ENCODE measurements at places on chromosomes 11 and 22. TPM values are rescaled to one million over a fixed set of nuclear protein-coding genes. Genes with fewer than 3 reads are reported as not detected.
A peak's percentile ranks its signal among the peaks of the same experiment; 100 is the strongest.

GRCh38 chr11:112961146-112961668 is at the start of gene NCAM1:
Gene NCAM1 (plus strand): TSS chr11:112961420.
- H3K27ac ChIP-seq = no peak within 1 kb of the TSS
- no peaks in the 10 kb centered on the region for H3K36me3 ChIP-seq
- H3K27me3 ChIP-seq = peaks cover 8% of the 10 kb centered on the region

- H3K27me3 ChIP-seq = no peaks in the 10 kb centered on the region
- H3K27ac ChIP-seq = no peak overlapping the region
- H3K4me3 ChIP-seq = no peak overlapping the region
- no peaks in the 10 kb centered on the region for H3K36me3 ChIP-seq
- no peaks in the 10 kb centered on the region for H3K4me1 ChIP-seq
Measured at GRCh38 chr11:60566776-60567175, 51.6 kb downstream of the MS4A13 start.

- no peak overlapping the region for H3K27ac ChIP-seq
- no peak for DNase-seq
- H3K36me3 ChIP-seq = no peaks in the 10 kb centered on the region
Measured at GRCh38 chr11:77568916-77569675, 20.7 kb upstream of the AQP11 start.

DNA sequence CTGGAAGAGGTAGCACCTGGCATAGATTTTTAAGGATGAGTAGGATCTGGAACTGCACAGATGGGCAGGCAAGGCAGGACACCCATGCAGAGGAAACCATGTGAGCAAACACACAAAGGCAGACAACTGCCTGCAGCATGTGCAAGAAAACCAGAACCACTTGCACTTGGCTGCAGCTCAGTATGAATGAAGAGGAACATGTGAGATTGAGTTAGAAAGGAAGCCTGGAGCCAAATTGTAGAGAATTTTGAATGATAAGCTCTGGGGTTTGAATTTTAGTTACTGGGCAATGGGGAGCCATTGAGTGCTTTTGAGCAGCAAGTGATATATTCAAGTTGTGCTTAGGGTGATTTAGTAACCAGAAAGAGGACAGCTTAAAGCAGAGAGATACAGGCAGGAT is 583.4 kb downstream of the SOX6 start:
- H3K4me3 ChIP-seq = no peak overlapping the region
- no peaks in the 10 kb centered on the region for H3K27me3 ChIP-seq
- H3K4me1 ChIP-seq = no peaks in the 10 kb centered on the region
- DNase-seq = no peak

- H3K4me3 ChIP-seq = peak overlapping the region; percentile 76
- peak; percentile 98 for DNase-seq
- H3K36me3 ChIP-seq = no peaks in the 10 kb centered on the region
Measured at GRCh38 chr22:46013460-46014416, 36.8 kb upstream of the WNT7B start.

- peak overlapping the region; percentile 51 for H3K4me3 ChIP-seq
- H3K27ac ChIP-seq = peak overlapping the region; percentile 85
- peaks cover 61% of the 10 kb centered on the region for H3K36me3 ChIP-seq
- H3K27me3 ChIP-seq = no peaks in the 10 kb centered on the region
Measured at GRCh38 chr11:65651589-65652510, 10.9 kb downstream of the RELA start.

- no peaks in the 10 kb centered on the region for H3K36me3 ChIP-seq
- no peak for DNase-seq
- H3K4me3 ChIP-seq = no peak overlapping the region
- H3K27ac ChIP-seq = no peak overlapping the region
- H3K27me3 ChIP-seq = no peaks in the 10 kb centered on the region
Measured at GRCh38 chr11:88475991-88476418, 138.5 kb upstream of the CTSC start.

GRCh38 chr11:126186708-126187529 is 24.5 kb downstream of the RPUSD4 start:
- peaks cover 55% of the 10 kb centered on the region for H3K36me3 ChIP-seq
- H3K27ac ChIP-seq = no peak overlapping the region
- H3K27me3 ChIP-seq = no peaks in the 10 kb centered on the region

GRCh38 chr22:35534091-35534490 is 6.5 kb upstream of the RASD2 start:
- no peak overlapping the region for H3K4me3 ChIP-seq
- no peak for DNase-seq
- peaks cover 8% of the 10 kb centered on the region for H3K4me1 ChIP-seq
- peaks cover 5% of the 10 kb centered on the region for H3K27me3 ChIP-seq

GRCh38 chr11:60111793-60112192 is 23.3 kb downstream of the MS4A2 start:
- H3K4me3 ChIP-seq = no peak overlapping the region
- H3K4me1 ChIP-seq = peaks cover 31% of the 10 kb centered on the region
- no peaks in the 10 kb centered on the region for H3K27me3 ChIP-seq
- H3K36me3 ChIP-seq = no peaks in the 10 kb centered on the region
- H3K27ac ChIP-seq = no peak overlapping the region

- DNase-seq = no peak
- H3K27ac ChIP-seq = no peak overlapping the region
- H3K4me1 ChIP-seq = no peaks in the 10 kb centered on the region
- no peaks in the 10 kb centered on the region for H3K27me3 ChIP-seq
- no peak overlapping the region for H3K4me3 ChIP-seq
Measured at GRCh38 chr11:125155767-125156166, 8.8 kb upstream of the PKNOX2 start.

- no peaks in the 10 kb centered on the region for H3K4me1 ChIP-seq
- H3K36me3 ChIP-seq = no peaks in the 10 kb centered on the region
- H3K4me3 ChIP-seq = no peak overlapping the region
- H3K27me3 ChIP-seq = peaks cover 3% of the 10 kb centered on the region
- no peak overlapping the region for H3K27ac ChIP-seq
- DNase-seq = no peak
Measured at GRCh38 chr11:1887451-1888346, 4.0 kb downstream of the PRR33 start.

DNA sequence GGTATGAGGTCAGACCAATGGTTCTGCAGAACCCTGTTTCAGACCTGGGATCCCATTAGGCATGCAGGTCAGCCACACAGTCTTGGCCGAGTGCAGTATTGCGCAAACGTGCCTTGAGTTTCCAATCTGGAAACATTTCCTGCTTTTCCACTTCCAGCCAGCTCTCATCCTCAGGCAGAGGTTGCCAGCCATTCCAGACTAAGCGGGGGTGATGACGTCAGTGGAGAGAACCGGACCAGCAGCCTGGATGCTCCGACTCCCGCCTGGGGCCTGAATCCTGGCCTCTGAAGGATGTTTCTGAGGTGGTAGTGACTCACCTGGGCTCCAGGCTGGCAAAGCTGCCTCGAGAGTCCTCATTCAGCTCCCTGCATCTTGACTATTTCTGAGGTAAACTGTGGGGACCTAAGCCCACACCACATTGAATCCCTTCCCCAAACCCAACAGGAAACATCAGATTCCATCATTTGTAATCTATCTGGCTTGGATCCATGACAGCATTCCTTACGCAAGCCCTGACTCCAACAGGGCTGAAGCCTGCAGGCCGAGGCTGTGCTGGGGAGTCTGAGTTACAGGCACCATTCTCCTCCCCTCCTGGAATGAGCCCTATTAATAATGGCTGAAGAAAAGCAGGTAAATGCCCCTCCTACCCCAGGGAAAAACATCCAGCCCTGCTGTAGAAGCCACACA is 83.0 kb downstream of the ABTB2 start:
- DNase-seq = peak; percentile 81
- H3K4me3 ChIP-seq = no peak overlapping the region
- H3K27me3 ChIP-seq = no peaks in the 10 kb centered on the region
- peaks cover 4% of the 10 kb centered on the region for H3K4me1 ChIP-seq

DNA sequence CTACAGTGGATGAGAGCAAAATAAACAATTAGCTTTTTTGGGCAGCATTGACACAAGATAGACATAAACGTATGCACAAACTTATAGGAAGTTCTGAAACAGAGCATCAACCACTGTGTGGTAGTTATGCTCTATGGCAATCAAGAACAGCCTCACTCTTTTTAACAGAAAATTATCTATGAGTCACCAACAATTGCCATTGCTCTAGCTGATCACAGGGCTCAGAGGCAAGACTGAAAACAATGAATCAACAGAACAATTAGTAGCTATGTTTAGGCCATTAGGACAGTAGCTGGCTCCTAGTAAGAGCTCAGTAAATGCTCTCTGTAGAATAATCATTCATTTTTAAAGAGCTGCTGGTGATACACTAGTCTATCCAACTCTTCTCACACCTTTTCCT is 34.9 kb upstream of the PICALM start:
- H3K36me3 ChIP-seq = no peaks in the 10 kb centered on the region
- no peak overlapping the region for H3K4me3 ChIP-seq

GRCh38 chr11:2813141-2813908 is 72.2 kb downstream of the CDKN1C start:
- no peaks in the 10 kb centered on the region for H3K27me3 ChIP-seq
- no peaks in the 10 kb centered on the region for H3K36me3 ChIP-seq
- H3K4me1 ChIP-seq = peaks cover 24% of the 10 kb centered on the region
- no peak overlapping the region for H3K4me3 ChIP-seq
- peak; percentile 26 for DNase-seq

GRCh38 chr11:6928916-6929315 is 2.7 kb downstream of the ZNF215 start:
- no peaks in the 10 kb centered on the region for H3K4me1 ChIP-seq
- H3K27ac ChIP-seq = no peak overlapping the region
- H3K27me3 ChIP-seq = no peaks in the 10 kb centered on the region
- no peak for DNase-seq

DNA sequence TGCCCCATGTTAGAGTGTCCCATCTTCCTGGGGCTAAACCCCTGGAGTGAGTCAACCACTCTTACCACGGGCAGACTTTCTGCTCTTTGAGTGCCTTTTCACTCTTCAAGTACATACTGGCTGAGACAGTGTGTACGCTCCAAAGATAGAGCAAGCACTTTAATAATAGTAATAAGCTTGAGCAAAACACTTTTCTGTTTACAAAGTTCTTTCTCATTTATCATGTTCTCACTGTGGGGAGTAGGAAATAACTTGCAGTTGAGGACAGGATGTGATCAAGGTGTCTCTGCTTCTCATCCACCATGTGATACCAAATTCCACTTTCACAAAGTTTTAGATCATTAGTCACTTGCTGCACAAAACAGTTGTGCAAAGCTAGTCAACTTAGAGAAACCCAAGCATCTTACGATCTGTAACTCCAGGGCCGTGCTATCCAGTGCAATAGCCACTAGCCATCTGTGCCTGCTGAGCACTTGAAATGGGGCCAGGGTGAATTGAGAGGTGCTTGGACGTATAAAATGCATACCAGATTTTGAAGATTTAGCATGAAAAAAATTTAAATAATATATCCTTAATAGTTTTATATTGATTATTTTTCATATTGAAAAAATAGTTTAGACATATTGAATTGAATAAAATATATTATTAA is 135.3 kb downstream of the KIF18A start:
- no peaks in the 10 kb centered on the region for H3K4me1 ChIP-seq
- H3K27me3 ChIP-seq = no peaks in the 10 kb centered on the region
- no peak overlapping the region for H3K4me3 ChIP-seq
- no peak overlapping the region for H3K27ac ChIP-seq
- DNase-seq = no peak
- no peaks in the 10 kb centered on the region for H3K36me3 ChIP-seq

GRCh38 chr22:26271427-26271826 is 102.2 kb downstream of the SEZ6L start:
- no peaks in the 10 kb centered on the region for H3K4me1 ChIP-seq
- H3K27me3 ChIP-seq = peaks cover 3% of the 10 kb centered on the region
- no peak overlapping the region for H3K4me3 ChIP-seq
- H3K27ac ChIP-seq = no peak overlapping the region
- H3K36me3 ChIP-seq = no peaks in the 10 kb centered on the region

GRCh38 chr11:27388869-27389268 is 25.9 kb upstream of the CCDC34 start:
- no peaks in the 10 kb centered on the region for H3K36me3 ChIP-seq
- peaks cover 43% of the 10 kb centered on the region for H3K4me1 ChIP-seq
- H3K27me3 ChIP-seq = no peaks in the 10 kb centered on the region
- H3K4me3 ChIP-seq = no peak overlapping the region
- peak; percentile 48 for DNase-seq
- no peak overlapping the region for H3K27ac ChIP-seq

DNA sequence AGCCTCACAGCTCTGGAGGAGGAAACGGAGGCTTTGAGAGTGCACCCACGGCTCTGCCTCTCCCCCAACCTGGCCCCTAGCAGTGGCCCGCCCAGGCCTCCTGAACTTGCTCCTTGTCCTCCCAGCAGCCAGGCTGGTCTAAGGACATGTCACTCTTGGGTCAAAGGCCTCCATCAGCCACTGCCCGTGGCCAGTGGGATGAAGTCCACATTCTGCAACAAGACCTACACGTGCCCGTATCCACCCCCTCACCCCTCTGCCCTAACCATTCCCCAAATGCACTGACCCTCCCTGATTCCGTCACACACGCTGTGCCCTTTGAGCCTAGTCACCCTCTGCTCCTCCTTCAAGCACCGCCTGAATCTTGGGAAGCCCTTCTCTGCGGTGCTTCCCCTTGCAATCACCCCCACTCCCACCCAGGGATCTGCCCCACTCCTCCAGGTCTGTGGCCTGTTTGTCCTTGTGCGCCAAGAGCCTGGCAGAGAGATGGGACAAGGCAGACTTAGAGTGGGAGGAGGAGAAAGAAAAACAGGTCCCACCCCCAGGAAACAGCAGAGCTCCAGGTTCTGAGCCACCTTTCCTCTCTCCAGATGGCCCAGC is 37.5 kb upstream of the TEF start:
- H3K36me3 ChIP-seq = peaks cover 91% of the 10 kb centered on the region
- no peaks in the 10 kb centered on the region for H3K27me3 ChIP-seq
- H3K4me1 ChIP-seq = no peaks in the 10 kb centered on the region
- no peak overlapping the region for H3K4me3 ChIP-seq
- H3K27ac ChIP-seq = peak overlapping the region; percentile 9

DNA sequence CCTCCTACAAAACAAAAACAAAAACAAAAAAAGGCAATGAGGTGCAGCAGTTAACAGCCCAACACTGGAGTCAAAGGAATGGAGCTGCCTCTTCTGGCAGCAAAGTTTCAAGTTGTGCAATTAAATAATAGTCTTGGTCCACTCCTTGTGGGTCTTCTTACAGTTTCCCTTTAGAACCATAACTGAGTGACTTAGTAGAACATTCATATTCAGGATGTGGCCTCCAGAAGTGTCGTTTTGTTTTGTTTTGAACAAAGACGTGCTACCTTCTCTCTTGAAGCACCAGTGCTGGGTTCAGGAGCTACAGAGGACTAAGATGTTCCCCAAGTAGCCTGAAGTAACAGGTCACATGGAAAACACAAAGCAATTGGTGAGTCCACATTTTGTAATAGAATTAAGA is 2.0 kb upstream of the JAML start:
- H3K4me3 ChIP-seq = no peak overlapping the region
- H3K4me1 ChIP-seq = no peaks in the 10 kb centered on the region
- H3K27ac ChIP-seq = no peak overlapping the region
- no peak for DNase-seq
- H3K27me3 ChIP-seq = no peaks in the 10 kb centered on the region

MPPED2 gene
- not detected for polyA plus RNA-seq

KRTAP5-2 gene
- 0.07 TPM for polyA plus RNA-seq

C11orf52 gene
- polyA plus RNA-seq = 33.5 TPM

FOLR2 gene
- polyA plus RNA-seq = 0.67 TPM

DDI1 gene
- polyA plus RNA-seq = not detected

LINC01488 gene
- polyA plus RNA-seq = not detected

TBX1 gene
- polyA plus RNA-seq = 4.8 TPM

TYR gene
- not detected for polyA plus RNA-seq

OR52E8 gene
- polyA plus RNA-seq = not detected

DERL3 gene
- polyA plus RNA-seq = 24.3 TPM

Data from small intestine (tissue), 16 donors.